ENCODE measurements at places on chromosomes 1 and 21. TPM values are rescaled to one million over a fixed set of nuclear protein-coding genes. Genes with fewer than 3 reads are reported as not detected.

GRCh38 chr1:47262787-47263413, 30.9 kb upstream of the TAL1 start:
- DNase-seq, result peak; percentile 40
- H3K4me1 ChIP-seq, result no peaks in the 10 kb centered on the region
- H3K36me3 ChIP-seq, result no peaks in the 10 kb centered on the region
- H3K27ac ChIP-seq, result no peak overlapping the region
- H3K4me3 ChIP-seq, result no peak overlapping the region

DNA sequence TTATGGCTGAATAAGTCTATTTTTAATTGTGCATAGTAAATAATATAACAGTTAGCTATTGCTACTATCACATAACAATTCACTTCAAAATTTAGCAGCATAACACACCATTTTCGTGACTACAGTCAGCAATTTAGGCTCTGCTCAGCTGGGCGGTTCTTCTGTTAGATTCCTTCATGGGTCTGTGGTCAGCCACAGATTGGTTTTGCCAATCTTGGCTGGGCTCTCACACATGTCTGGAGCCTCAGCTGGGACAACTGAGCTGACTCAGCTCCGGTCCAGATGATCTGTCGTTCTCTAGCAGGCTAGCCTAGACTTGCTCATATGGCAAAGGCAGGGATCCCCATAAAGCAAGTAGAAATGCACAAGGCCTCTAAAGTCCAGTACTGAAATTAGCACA, 15.1 kb upstream of the CDC42BPA start:
- H3K27ac ChIP-seq, result no peak overlapping the region
- no peaks in the 10 kb centered on the region for H3K27me3 ChIP-seq
- H3K4me1 ChIP-seq, result no peaks in the 10 kb centered on the region
- no peak for DNase-seq
- H3K36me3 ChIP-seq, result no peaks in the 10 kb centered on the region

GRCh38 chr1:214249651-214250050, 31.3 kb upstream of the SMYD2 start:
- no peaks in the 10 kb centered on the region for H3K4me1 ChIP-seq
- H3K36me3 ChIP-seq, result no peaks in the 10 kb centered on the region
- DNase-seq, result no peak

DNA sequence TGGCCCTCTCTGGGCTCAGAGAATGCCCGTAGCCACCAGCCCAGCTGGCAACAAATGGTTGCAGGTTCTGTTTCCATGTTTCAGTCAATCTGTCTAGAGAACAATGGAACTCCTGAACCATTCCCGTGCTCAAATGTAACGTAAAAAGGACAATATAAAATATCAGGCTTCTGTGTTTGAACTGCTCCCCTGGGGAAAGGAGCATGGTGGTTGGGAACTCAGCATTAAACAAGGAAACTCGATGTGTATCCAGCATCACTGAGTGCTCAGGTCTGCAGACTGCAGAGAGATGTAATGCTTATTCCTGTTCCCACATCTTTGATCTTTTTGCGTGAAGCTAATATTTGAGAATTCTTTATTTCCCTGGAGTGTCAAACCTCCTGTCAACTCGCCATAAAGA, 326.5 kb downstream of the KIF26B start:
- peaks cover 75% of the 10 kb centered on the region for H3K27me3 ChIP-seq
- no peak overlapping the region for H3K4me3 ChIP-seq
- H3K4me1 ChIP-seq, result no peaks in the 10 kb centered on the region
- no peak for DNase-seq

DNA sequence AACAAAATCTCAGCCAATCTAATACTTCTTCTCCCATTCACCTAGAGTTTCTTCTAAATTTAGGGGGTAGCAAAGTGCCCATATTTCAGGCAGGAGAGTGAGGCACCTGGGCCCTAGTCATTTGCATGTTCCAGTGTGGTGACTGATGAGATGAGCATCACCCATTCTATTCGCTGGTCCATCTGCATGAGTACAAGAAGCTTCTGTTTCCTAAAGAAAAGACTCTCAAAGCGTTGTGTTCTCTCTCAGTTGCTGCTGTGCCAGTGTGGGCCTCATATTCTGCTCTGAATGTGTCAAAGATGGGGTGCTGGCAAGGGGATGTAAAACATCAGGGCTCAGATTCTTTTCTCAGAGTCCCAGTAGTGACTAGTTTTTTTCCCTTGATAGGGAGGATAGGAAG, 16.1 kb upstream of the DPYD start:
- DNase-seq, result no peak
- H3K27ac ChIP-seq, result peak overlapping the region; percentile 67
- H3K4me3 ChIP-seq, result 0 out of 2 replicates have a peak overlapping the region, but pooled peaks have one; percentile 1
- peaks cover 28% of the 10 kb centered on the region for H3K4me1 ChIP-seq
- no peaks in the 10 kb centered on the region for H3K36me3 ChIP-seq

DNA sequence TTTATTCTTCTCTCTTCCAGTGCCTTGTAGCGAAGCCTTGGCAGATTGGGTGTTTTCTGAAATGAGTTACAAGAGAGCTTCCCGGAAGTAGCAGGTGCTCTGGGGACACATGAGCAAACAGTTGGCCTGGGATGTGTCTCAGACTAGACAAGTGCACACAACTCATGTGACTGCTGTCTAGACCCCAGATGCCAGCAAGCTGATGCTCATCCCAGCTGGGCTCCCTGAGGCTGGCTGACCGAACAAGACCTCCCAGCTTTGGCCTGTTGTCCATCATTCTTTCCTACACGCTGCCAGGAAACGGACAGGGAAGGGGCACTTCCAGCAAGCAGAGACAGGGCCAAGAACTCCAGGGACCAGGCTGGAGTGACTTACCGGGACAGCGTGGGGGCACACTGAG, 18.7 kb upstream of the CSF1 start:
- no peak overlapping the region for H3K27ac ChIP-seq
- H3K27me3 ChIP-seq, result no peaks in the 10 kb centered on the region
- no peaks in the 10 kb centered on the region for H3K36me3 ChIP-seq

DNA sequence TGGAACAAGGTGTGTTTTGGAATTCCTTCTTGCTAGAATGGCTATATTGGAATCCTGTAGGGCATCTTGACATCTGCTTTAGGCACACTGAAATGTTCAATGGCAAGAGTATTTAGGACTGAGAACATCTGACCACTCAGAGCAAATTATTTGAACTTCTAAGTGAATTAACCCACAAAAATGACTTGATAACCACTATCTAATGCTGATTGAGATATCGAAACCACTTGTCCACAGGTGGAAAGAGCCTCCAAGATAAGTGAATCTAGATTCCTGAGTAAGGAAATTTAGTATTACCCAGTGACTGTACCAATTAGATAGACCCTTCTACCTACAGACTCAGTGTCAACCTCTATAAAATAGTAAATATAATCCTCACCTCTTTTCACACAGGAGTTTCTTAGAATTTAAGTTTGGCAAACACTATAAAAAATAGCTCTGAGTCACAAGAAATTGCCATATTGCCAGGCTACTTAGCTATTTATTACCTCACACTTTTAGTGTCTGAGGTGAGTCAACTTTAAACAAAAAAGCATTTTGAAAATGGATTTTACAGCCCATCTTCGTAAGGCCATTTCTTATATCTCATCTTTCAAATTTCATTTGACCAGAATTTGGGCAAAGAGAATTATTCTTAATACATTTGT, 421.8 kb downstream of the PTBP2 start:
- no peaks in the 10 kb centered on the region for H3K36me3 ChIP-seq
- no peak overlapping the region for H3K27ac ChIP-seq
- H3K27me3 ChIP-seq, result no peaks in the 10 kb centered on the region

- no peak overlapping the region for H3K4me3 ChIP-seq
- no peaks in the 10 kb centered on the region for H3K27me3 ChIP-seq
- H3K4me1 ChIP-seq, result 0 out of 2 replicates have a peak, but pooled peaks cover 8% of the 10 kb centered on the region
- peaks cover 10% of the 10 kb centered on the region for H3K36me3 ChIP-seq
- no peak for DNase-seq
Observed at GRCh38 chr1:183259924-183260323, 73.9 kb downstream of the LAMC2 start.

DNA sequence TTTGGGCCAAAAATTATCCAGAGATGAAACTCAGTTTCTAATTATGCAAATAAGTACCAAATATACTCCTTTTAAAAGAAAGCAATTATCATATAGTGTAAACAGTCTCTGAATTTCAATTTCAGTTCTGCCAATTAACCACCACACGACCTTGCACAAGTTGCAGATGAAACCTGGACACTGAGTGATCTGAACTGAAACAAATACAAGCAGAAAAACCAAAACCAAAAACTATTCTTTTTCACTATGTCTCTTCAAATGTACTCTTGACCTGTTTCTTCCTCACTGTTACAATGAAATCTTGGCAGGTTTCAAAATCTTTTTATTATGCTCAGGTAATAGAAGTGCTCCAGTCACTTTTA, 79.2 kb downstream of the TYW3 start:
- H3K27ac ChIP-seq, result no peak overlapping the region
- H3K36me3 ChIP-seq, result no peaks in the 10 kb centered on the region
- DNase-seq, result no peak
- H3K27me3 ChIP-seq, result no peaks in the 10 kb centered on the region
- no peak overlapping the region for H3K4me3 ChIP-seq

GRCh38 chr1:213724640-213725536, 262.9 kb upstream of the PROX1 start:
- H3K27ac ChIP-seq, result no peak overlapping the region
- no peaks in the 10 kb centered on the region for H3K4me1 ChIP-seq
- no peak for DNase-seq
- no peaks in the 10 kb centered on the region for H3K27me3 ChIP-seq
- H3K4me3 ChIP-seq, result no peak overlapping the region

DNA sequence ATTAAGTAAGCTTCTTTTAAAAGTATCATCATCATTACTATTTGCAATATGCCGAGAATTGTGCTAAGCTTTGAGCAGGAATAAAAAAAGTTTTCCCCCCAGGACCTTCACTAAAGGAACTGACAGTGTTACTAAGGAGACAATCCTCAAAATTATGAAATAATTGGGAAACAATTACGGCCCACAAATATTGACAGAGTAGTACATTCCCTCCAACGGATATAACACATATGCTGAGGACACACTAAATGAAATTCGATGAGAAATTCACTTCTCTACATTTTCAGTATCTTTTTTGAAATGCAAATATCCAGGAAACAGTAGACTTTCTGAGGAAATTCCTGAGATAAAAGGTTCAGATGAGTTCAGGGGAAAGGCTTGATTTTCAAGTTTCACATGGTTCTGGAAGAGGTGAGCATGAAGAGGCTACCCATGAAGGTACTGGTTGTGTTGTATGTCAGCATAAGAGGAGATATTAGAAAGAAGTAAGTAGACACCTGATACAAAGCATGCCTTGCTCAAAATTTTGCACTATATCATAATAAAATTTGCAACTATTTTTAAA, 171.2 kb upstream of the NR5A2 start:
- DNase-seq, result no peak
- H3K4me3 ChIP-seq, result no peak overlapping the region
- H3K27ac ChIP-seq, result no peak overlapping the region
- no peaks in the 10 kb centered on the region for H3K36me3 ChIP-seq
- peaks cover 16% of the 10 kb centered on the region for H3K4me1 ChIP-seq

- H3K4me3 ChIP-seq, result no peak overlapping the region
- no peaks in the 10 kb centered on the region for H3K27me3 ChIP-seq
- no peak for DNase-seq
- H3K36me3 ChIP-seq, result no peaks in the 10 kb centered on the region
- no peak overlapping the region for H3K27ac ChIP-seq
- H3K4me1 ChIP-seq, result no peaks in the 10 kb centered on the region
Observed at GRCh38 chr1:55935236-55935635, 644.1 kb downstream of the PLPP3 start.

DNA sequence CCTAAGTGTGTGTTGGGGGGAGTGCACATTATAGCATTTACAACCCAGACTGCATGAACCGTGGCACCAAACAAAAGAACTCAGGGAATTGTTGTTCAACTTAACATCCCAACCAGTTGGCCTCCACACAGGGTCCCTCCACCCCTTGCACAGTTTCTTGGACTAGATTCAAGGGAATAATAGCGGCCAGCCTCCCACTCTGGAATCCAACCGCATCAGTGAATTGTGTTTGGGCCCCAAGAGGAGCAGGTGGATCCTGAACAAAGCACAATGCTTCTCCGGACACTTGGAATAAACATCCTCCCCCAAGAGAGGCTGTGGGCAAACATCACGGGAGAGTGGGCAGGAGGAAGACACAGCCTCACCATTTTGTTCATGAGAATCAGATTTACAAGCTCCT, 18.2 kb downstream of the CD34 start:
- no peak overlapping the region for H3K27ac ChIP-seq
- no peak for DNase-seq
- peaks cover 4% of the 10 kb centered on the region for H3K27me3 ChIP-seq
- no peak overlapping the region for H3K4me3 ChIP-seq
- H3K36me3 ChIP-seq, result no peaks in the 10 kb centered on the region

GRCh38 chr1:24693827-24694379, 50.8 kb downstream of the SRRM1 start:
- no peaks in the 10 kb centered on the region for H3K36me3 ChIP-seq
- H3K27me3 ChIP-seq, result no peaks in the 10 kb centered on the region
- DNase-seq, result no peak
- no peaks in the 10 kb centered on the region for H3K4me1 ChIP-seq

- no peak overlapping the region for H3K4me3 ChIP-seq
- H3K36me3 ChIP-seq, result no peaks in the 10 kb centered on the region
- no peak overlapping the region for H3K27ac ChIP-seq
- H3K4me1 ChIP-seq, result no peaks in the 10 kb centered on the region
- DNase-seq, result no peak
Observed at GRCh38 chr1:26838474-26839338, 12.2 kb downstream of the ZDHHC18 start.

GRCh38 chr1:173474097-173474779, 2.9 kb upstream of the PRDX6 start:
- peak overlapping the region; percentile 27 for H3K27ac ChIP-seq
- DNase-seq, result no peak
- no peaks in the 10 kb centered on the region for H3K27me3 ChIP-seq
- H3K36me3 ChIP-seq, result peaks cover under 1% of the 10 kb centered on the region

- H3K4me3 ChIP-seq, result no peak overlapping the region
- no peak for DNase-seq
- H3K36me3 ChIP-seq, result no peaks in the 10 kb centered on the region
- H3K27ac ChIP-seq, result no peak overlapping the region
Observed at GRCh38 chr1:41656825-41657500, 172.5 kb upstream of the EDN2 start.

GRCh38 chr1:43423672-43424550, 29.8 kb downstream of the HYI start:
- no peaks in the 10 kb centered on the region for H3K27me3 ChIP-seq
- peaks cover 53% of the 10 kb centered on the region for H3K36me3 ChIP-seq
- H3K27ac ChIP-seq, result peak overlapping the region; percentile 81
- no peak overlapping the region for H3K4me3 ChIP-seq
- peaks cover 18% of the 10 kb centered on the region for H3K4me1 ChIP-seq

GRCh38 chr1:22621761-22622160, 14.7 kb upstream of the C1QA start:
- no peaks in the 10 kb centered on the region for H3K4me1 ChIP-seq
- no peaks in the 10 kb centered on the region for H3K36me3 ChIP-seq
- no peak for DNase-seq
- no peak overlapping the region for H3K27ac ChIP-seq

ARHGEF19 gene
- 38.5 TPM for total RNA-seq

MYOG gene
- not detected for total RNA-seq

SERTAD4 gene
- 12.9 TPM for total RNA-seq

PAQR7 gene
- 30.2 TPM for total RNA-seq

GJB4 gene
- total RNA-seq, result 5.8 TPM

ANKRD34A gene
- 0.50 TPM for total RNA-seq

FCRL5 gene
- total RNA-seq, result not detected

PSRC1 gene
- 28.6 TPM for total RNA-seq

NBPF11 gene
- total RNA-seq, result 15.3 TPM

CFHR1 gene
- total RNA-seq, result 0.81 TPM

CDCA8 gene
- total RNA-seq, result 42.8 TPM
